ENCODE measurements at places on chromosomes 3 and 15. TPM values are rescaled to one million over a fixed set of nuclear protein-coding genes. Genes with fewer than 3 reads are reported as not detected.

ROPN1B gene
- total RNA-seq, result not detected

ARGFX gene
- not detected for total RNA-seq

CEP97 gene
- 9.7 TPM for total RNA-seq

FSTL1 gene
- 656 TPM for total RNA-seq

TMEM212 gene
- total RNA-seq, result not detected

KLHDC8B gene
- total RNA-seq, result 8.8 TPM

ZNF662 gene
- total RNA-seq, result not detected

CLSTN2 gene
- total RNA-seq, result 0.64 TPM

ADCY5 gene
- total RNA-seq, result not detected

GP5 gene
- total RNA-seq, result not detected

LYZL4 gene
- not detected for total RNA-seq

PEX5L gene
- not detected for total RNA-seq

IL16 gene
- total RNA-seq, result 2.3 TPM

NLGN1 gene
- 10.0 TPM for total RNA-seq

LRRC31 gene
- not detected for total RNA-seq

CHL1 gene
- not detected for total RNA-seq

GOLGA6L2 gene
- not detected for total RNA-seq

GP9 gene
- not detected for total RNA-seq

TM4SF1 gene
- 408 TPM for total RNA-seq

GPR156 gene
- total RNA-seq, result 0.91 TPM

GASK1A gene
- 0.15 TPM for total RNA-seq

SERPINI2 gene
- not detected for total RNA-seq

ANKUB1 gene
- not detected for total RNA-seq

TMEM108 gene
- 0.79 TPM for total RNA-seq

SAXO2 gene
- total RNA-seq, result not detected

TLE3 gene
- total RNA-seq, result 42.9 TPM

TEX55 gene
- not detected for total RNA-seq

ALG3 gene
- total RNA-seq, result 59.0 TPM

ARRDC4 gene
- 13.4 TPM for total RNA-seq

PLOD2 gene
- total RNA-seq, result 423 TPM

C3orf85 gene
- total RNA-seq, result not detected

WDR49 gene
- not detected for total RNA-seq

CHRD gene
- 0.03 TPM for total RNA-seq

GOLGA6L24 gene
- total RNA-seq, result not detected

STAC gene
- 5.6 TPM for total RNA-seq

ZDHHC19 gene
- total RNA-seq, result not detected

GPR87 gene
- 0.23 TPM for total RNA-seq

SHF gene
- 0.33 TPM for total RNA-seq

ZNF385D gene
- 0.44 TPM for total RNA-seq

OGG1 gene
- 21.4 TPM for total RNA-seq

CA12 gene
- 4.8 TPM for total RNA-seq

PRSS50 gene
- not detected for total RNA-seq

Data from MG63 (cell line).